Caco-2 (cell line): ENCODE measurements at places on chromosomes 12 and 14. TPM values are rescaled to one million over a fixed set of nuclear protein-coding genes. Genes with fewer than 3 reads are reported as not detected.

Gene RILPL1
- 16.2 and 17.0 TPM in 2 replicates for total RNA-seq

Gene NPAS3
- not detected in 2 replicates for total RNA-seq

Gene SLC25A47
- not detected in 2 replicates for total RNA-seq

Gene CACNA2D4
- total RNA-seq = 2.0 and 2.2 TPM in 2 replicates

Gene SERPINA9
- total RNA-seq = not detected in 2 replicates
